ENCODE measurements at places on chromosomes 3 and 15. TPM values are rescaled to one million over a fixed set of nuclear protein-coding genes. Genes with fewer than 3 reads are reported as not detected.

DNA sequence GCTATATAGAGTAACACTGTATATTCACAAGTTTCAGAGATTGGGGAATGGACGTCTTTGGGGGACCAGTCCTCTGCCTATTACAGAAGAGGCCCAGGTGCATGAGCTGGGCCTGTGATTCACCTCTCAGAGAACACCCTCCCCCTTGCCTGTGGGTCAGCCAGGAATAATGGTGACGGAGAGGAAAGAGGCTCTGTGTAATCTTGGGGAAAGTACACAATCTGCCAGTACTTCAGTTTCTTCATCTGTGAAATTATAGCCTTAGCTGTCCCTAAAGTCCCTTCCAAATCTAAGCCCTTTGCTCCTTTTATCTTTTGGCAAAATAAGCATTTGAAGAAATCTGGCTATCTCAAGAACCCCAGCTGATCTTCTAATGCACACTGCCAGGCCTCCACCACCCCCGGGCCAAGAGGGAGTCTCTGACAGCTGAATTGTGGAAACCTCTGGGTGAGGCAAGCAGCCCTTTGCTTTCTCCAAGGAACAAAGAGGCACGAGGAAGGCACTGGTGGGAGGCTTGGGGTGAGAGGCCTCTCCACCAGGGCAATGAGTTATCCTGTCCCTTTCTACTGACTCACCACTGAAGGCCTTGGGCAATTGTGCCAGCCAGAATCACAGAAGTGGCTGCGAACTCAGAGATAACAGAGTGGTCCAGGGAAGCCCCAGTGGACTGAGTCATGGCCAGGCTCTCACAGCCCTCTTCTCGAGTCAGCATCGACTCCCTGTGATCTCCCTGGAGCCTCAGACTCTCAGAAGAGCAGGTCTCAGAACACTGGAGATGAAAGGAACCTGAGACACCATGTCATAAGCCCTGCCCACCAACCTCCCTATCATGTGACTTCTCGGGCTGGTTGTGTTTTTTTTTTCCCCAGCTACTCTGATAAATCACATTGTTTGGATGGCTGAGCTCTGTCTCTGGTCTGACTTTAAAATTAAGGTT, 31.8 kb downstream of the CCNL1 start:
- peaks cover 33% of the 10 kb centered on the region for H3K4me1 ChIP-seq
- no peaks in the 10 kb centered on the region for H3K27me3 ChIP-seq

DNA sequence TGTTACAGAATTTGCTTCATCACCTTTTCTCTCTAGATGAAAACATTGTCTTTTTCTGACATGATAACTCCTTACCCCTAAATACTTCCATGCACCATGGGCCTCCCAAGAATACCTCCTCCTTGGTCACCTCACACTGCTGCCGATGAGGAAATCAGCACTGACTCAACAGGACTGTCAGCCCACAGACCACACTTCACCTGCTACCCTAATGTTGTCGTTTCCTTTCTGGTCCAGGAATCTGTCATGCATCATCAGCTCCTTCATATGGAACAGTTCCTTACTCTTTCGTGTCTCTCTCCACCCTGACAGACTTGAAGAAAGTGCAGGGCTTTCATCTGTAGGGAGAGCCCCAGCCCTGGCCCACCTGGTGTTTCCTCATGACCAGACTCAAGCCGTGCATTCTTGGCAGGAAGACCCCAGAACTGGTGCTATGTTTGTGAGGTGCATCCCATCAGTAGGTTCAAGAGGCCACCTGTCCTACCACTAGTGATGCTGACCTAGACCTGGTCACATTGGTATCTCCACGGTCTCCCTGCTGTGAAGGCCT, 41.1 kb upstream of the PLXNA1 start:
- no peaks in the 10 kb centered on the region for H3K27me3 ChIP-seq
- peaks cover 7% of the 10 kb centered on the region for H3K4me1 ChIP-seq
- H3K36me3 ChIP-seq, result no peaks in the 10 kb centered on the region
- peak; percentile 33 for DNase-seq
- H3K27ac ChIP-seq, result no peak overlapping the region

DNA sequence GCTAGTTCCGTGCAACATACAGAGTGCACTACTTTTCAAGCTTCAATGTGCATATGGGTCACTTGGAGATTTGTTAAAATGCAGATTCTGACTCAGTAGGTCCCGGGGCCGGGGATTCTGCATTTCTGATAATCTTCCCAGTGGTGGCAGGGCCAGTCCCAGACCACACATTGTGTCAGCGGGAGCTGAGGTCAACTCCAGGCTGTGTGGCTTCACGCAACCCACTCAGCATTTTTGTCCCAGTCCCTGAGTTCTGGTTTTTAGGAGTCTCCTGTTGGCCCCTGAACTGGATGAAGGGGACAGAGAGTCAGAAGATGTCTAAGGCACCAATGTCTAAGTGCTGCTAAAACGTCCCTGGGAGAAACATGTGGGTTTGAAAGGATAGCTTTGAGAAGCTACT, 26.1 kb upstream of the CCDC174 start:
- H3K4me1 ChIP-seq, result peaks cover 8% of the 10 kb centered on the region
- no peak overlapping the region for H3K4me3 ChIP-seq
- no peaks in the 10 kb centered on the region for H3K36me3 ChIP-seq
- DNase-seq, result no peak

DNA sequence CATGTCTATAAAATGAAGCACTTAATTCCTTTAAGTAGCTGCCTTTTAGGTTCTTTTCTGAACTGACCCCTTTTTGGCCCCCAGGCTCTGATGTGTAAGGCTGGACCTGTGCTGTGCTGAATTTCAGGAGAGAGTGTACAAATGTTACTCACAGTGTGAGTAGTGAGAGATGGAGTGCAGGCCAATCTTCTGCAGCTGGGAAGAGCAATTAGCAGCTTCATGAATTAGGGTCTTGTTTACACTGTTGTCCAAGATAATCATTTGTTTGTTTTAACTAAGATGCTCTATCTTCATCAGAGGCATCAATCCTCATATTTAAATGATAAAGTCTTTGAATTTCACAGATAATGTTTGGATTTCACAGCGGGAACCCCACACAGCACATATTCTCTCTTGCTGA, 19.4 kb downstream of the ARPP21 start:
- no peaks in the 10 kb centered on the region for H3K4me1 ChIP-seq
- no peak for DNase-seq
- no peaks in the 10 kb centered on the region for H3K27me3 ChIP-seq
- H3K36me3 ChIP-seq, result no peaks in the 10 kb centered on the region

GRCh38 chr3:45777111-45777745, 19.1 kb downstream of the SLC6A20 start:
- H3K4me1 ChIP-seq, result no peaks in the 10 kb centered on the region
- no peak overlapping the region for H3K27ac ChIP-seq
- H3K27me3 ChIP-seq, result peaks cover 79% of the 10 kb centered on the region
- no peak overlapping the region for H3K4me3 ChIP-seq

GRCh38 chr15:100332231-100332630, 9.5 kb downstream of the ADAMTS17 start:
- no peak overlapping the region for H3K27ac ChIP-seq
- no peaks in the 10 kb centered on the region for H3K36me3 ChIP-seq
- H3K4me3 ChIP-seq, result no peak overlapping the region
- no peaks in the 10 kb centered on the region for H3K27me3 ChIP-seq

DNA sequence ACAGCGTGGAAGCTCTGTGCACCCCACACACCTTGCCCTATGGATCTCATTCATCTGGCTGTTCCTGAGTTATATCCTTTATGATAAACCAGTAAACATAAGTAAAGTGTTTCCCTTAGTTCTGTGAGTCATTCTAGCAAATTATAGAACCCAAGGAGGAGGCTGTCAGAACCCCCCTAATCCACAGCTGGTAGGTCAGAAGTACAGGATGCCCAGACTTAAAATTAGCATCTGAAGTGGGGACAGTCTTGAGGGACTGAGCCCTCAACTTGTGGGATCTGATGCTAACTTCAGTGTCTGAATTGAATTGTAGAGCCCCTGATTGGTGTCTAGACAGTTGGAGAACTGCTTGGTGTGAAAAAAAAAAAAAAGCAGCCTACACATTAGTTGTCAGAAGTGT, 75.1 kb downstream of the B3GNT5 start:
- no peak for DNase-seq
- H3K4me3 ChIP-seq, result no peak overlapping the region
- H3K27ac ChIP-seq, result no peak overlapping the region
- H3K27me3 ChIP-seq, result peaks cover 24% of the 10 kb centered on the region

DNA sequence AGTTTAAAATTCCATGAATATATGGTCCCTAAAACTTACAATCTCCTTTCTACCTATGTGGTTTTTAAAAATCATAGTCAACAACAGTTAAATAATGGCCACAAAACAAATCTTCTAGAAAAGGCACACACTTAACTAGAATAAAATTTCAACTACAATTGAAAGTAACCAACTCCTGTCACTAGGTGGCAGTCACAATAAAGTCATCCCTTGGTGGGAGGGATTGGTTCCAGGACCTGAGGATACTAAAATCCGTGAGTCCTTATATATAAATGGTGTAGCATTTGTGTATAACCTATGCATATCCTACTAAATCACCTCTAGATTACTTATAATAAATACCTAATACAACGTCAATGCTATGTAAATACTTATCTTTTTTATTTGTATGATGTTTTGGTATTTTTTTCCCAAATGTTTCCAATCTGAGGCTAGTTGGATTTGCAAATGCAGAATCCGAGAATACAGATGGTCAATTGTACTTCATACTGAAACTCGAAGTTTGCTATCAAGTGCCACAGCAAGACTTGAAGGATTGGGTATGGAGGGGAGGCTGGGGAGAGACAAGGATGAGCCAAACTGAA, 172.6 kb downstream of the FMN1 start:
- peaks cover 4% of the 10 kb centered on the region for H3K36me3 ChIP-seq
- H3K27ac ChIP-seq, result peak overlapping the region; percentile 55
- peaks cover 12% of the 10 kb centered on the region for H3K4me1 ChIP-seq
- no peaks in the 10 kb centered on the region for H3K27me3 ChIP-seq
- DNase-seq, result peak; percentile 75

- peaks cover 4% of the 10 kb centered on the region for H3K4me1 ChIP-seq
- peaks cover under 1% of the 10 kb centered on the region for H3K27me3 ChIP-seq
- no peak overlapping the region for H3K4me3 ChIP-seq
These were observed 468.9 kb upstream of the WNT5A start for GRCh38 chr3:55955891-55956477.

DNA sequence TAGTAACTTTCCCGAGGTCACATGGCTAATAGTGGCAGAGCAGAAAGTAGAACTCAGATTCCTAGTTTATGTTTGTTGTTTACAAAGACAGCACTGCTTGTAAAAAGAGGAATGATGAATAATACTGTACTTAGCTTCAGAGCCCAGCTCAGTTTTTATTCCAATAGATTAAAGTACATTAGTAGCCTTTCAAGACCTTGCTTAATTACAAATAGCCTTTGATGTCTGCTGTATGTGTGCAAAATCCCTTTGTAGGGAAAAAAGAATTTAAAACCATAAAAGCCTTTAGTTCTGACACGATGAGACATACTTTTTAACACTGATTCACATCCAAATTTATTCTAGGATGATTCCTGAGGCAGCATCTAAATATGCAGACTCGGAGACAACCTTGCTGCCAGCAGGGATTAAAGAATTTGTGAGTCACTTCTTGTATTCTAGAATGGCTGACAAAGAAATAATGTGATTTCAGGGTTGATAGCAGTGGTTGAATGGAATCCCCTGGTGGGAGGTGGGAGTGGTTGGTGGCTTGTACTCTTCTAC, 324.2 kb upstream of the TGFBR2 start:
- DNase-seq, result peak; percentile 93
- no peak overlapping the region for H3K27ac ChIP-seq
- no peak overlapping the region for H3K4me3 ChIP-seq
- no peaks in the 10 kb centered on the region for H3K27me3 ChIP-seq
- H3K36me3 ChIP-seq, result no peaks in the 10 kb centered on the region
- H3K4me1 ChIP-seq, result peaks cover 5% of the 10 kb centered on the region

DNA sequence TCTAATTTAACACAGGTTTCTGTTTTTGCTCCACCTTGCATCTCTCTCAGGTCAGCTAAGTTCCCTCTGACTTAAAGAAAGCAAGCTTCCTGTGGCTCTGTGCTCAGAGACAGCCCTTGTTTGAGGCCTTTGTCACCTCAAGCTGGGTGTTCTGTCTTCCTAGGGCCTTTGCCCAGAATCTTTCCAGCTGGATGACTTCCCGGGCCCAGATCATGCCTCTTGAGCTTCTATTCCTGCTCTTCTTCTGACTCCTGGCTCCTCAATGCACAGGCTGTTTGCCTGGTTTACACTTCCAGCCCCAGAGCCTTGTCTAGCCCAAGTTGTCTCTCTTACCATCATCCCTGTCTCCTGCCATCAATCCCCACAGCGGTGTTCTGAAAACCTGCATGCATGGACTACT, 300.6 kb downstream of the VPS13C start:
- DNase-seq, result no peak
- H3K4me3 ChIP-seq, result no peak overlapping the region
- H3K4me1 ChIP-seq, result no peaks in the 10 kb centered on the region
- H3K36me3 ChIP-seq, result no peaks in the 10 kb centered on the region

DNA sequence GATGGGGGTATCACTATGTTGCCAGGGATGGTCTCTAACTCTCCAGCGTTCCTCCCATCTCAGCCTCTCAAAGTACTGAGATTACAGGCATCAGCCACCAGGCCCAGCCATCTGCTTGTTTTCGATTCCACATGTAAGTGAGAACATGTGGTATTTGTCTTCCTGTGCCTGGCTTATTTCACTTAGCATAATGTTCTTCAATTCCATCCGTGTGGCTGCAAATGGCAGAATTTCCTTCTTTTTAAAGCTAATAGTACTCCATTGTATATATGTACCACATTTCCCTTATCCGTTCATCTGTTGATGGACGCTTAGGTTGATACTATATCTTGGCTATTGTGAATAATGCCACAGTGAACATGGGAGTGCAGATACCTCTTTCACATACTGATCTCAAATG, 70.6 kb downstream of the ASB7 start:
- DNase-seq, result no peak
- H3K36me3 ChIP-seq, result no peaks in the 10 kb centered on the region
- H3K4me1 ChIP-seq, result peaks cover 4% of the 10 kb centered on the region
- no peaks in the 10 kb centered on the region for H3K27me3 ChIP-seq
- H3K4me3 ChIP-seq, result no peak overlapping the region

- H3K36me3 ChIP-seq, result no peaks in the 10 kb centered on the region
- H3K4me3 ChIP-seq, result no peak overlapping the region
- no peak for DNase-seq
- no peak overlapping the region for H3K27ac ChIP-seq
- no peaks in the 10 kb centered on the region for H3K4me1 ChIP-seq
These were observed 255.7 kb downstream of the CHL1 start for GRCh38 chr3:452221-452620.

SPINT1 gene
- total RNA-seq, result 0.56 TPM

GMPS gene
- 52.5 TPM for total RNA-seq

PRSS50 gene
- total RNA-seq, result not detected

PIK3CB gene
- 7.5 TPM for total RNA-seq

SHC4 gene
- 2.5 TPM for total RNA-seq
